Epithelial cell of proximal tubule (primary cell): ENCODE measurements at places on chromosomes 13 and 19.

GRCh38 chr13:20977394-20977793 lies 74.8 kb upstream of the XPO4 start:
- DNase-seq, result no peak

DNA sequence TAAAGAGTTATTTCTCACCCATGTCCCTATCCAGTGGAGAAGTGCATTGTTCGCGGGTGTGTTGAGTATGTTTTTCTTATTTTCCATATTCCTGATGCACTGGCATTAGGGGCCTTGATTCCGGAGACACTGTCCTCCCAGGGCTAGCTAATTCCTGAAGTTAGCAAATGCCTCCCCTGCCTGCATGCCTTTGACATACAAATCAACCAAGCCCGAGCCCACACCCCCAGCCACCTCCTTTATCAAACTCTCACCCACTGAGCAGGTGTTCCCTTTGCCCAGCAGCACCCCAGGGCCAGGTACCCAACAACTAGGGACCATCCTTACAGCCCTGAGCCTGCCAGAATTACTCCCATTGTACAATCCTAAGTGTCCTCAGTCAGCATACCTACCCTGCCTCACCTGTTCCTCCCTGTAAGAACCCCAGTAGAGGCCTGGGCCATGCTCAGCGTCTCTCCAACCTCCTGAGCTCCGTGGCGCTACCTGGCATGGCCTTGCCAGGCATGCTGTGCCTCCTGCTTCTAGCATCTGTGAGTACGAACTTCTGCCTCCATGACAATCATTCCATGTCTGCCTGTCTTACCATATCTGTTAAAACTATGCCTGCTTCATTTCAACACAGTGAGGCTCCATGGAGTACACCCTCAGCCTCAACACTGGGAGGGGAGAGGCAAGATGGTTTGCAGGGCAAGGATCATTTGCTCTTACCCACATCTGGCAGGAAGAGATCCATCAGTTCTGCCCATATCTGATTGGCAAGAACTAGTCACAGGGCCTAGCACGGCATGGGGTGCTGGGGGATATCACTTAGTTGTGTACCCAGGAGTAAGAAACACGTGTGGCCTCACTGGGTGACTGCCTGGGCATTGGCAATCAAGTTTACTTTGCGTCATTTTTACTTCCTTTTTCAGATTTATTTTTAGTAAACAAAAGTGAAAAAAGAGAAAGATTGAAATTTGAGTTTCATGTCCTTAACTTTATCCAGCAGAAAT lies 203.9 kb downstream of the SHISA2 start:
- no peak for DNase-seq

DNA sequence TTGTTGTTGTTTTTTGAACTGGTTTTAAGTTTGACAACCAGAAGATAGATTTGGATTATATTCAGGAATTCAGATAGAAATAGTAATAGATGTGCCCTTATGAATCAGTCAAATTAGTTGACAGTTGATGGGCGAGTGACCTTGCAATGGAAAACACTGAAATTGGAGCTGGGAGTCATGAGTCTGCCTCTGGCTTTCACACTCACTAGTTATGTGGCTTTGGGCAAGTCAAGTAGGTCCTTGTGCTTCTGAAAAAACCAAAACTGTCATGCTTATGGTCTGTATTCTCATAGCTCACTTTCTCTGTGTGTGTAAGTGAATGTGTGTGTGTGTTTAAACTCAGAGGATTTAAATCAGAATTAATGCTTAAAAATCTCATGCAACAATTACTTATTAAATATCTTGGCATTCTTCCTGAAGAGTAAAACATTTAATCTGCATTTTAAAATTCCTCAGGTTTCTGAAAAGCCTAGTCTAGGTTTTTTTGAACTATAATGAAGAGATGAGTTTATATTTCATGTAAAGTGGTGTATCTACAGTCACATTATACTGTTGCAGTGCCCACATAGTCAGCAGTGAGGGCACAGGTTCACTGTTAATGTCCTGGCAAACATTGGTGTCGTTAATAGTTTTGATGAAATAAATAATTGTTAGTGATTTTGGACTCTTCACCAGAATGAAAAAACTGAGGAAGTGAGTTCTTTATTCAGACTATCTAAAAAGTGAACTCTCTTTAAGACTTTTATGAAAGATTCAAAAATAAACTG lies 32.5 kb downstream of the UCHL3 start:
- no peak for DNase-seq

DNA sequence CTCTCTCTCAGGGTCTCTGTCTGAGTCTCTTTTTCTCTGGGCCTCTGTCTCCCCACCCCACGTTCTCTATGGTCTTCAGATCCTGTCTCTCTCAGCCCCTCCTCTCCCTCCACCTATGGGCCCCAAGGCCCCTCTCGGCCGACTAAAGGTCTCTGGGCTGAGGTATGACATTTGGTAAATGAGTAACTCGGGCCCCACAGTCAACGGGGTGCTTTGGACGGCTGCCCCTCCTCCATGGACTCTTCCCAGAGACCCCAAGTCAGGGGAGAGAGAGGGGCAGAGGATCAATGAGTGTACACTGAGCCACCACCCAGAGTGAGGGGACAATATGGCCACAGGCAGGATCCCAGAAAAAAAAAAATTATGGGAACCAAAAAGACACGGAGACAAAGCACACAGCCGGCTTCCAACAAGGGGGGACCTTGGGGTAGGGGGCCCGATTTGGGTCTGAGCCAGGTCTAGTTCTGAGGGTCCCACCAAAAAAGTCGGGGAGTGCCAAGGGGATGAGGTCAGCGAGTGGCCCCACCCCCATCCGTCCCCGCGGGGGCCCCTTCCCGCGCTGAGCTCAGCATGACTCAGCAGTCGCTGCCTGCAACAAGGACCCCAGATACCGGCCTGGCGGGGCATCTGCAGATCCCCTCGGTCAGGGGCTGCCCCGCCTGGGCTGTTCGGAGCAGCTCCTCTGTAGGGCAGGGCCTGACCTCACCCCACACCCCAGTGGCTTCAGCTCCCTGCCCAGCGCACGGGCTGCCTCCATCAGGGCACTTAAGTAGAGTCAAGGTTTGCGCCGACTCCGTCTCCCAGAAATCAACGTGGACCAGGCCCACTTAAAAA lies 1.5 kb upstream of the FTL start:
- DNase-seq, result no peak

- no peak for DNase-seq
Measured at GRCh38 chr13:105466376-105466775, 1069.1 kb downstream of the EFNB2 start.

- DNase-seq, result no peak
Measured at GRCh38 chr13:103540382-103540765, 474.2 kb upstream of the SLC10A2 start.

GRCh38 chr19:46497773-46498172 lies 2.1 kb upstream of the PNMA8B start:
- DNase-seq, result no peak

GRCh38 chr13:99299920-99300341 lies 7.3 kb downstream of the GPR183 start:
- no peak for DNase-seq

GRCh38 chr19:28632371-28633080 lies 580.4 kb downstream of the UQCRFS1 start:
- DNase-seq, result no peak

DNA sequence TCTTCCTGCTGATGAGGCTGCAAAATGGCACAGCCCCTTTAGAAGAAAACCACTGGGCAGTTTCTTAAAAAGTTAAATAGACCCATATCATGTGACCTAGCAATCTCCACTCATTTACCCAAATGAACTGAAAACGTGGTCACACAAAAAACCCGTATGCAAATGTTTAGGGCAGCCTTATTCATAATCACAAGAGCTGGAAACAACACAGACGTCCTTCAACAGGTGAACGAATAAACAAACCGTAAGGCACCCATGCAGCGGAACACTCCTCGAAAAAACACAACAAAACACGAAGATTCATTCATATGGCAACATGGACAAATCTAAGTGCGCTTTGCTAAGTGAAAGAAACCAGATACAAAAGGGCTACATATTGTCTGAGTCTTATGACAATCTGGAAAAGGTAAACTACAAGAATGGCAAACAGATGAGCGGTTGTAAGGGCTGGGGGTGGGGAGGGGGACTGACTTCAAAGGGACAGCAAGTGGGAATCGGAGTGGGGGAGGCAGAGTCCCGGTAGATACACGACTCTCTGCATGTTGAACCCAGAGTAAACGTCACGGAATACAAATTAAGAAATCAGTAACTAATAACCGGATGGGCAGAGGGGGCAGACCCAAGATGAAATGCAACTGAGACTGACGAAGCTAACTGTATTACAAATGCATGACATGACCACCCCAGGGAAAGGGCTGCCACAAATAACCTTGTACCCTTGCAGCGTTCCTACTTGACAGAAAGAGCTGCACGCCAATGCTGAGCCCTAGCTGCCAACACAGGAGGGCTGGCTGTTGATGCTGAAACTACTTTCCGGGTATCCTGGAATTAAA lies 33.4 kb downstream of the MLLT1 start:
- no peak for DNase-seq

DNA sequence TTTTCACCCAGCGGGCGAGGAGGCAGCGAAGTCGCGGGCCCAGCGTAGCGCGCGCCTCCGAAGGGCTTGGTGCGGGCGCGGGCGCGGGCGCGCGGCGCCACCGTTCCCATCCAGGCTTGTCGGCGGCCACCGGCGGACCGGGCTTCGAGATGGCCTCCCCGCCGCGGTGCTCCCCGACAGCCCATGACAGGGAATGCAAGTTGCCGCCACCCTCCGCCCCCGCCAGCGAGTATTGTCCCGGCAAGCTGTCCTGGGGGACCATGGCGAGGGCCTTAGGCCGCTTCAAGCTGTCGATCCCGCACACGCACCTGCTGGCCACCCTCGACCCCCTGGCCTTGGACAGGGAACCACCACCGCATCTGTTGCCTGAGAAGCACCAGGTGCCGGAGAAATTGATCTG lies at the start of gene WDR88:
Gene WDR88, plus strand, starts transcription at position 94 of the 400 bp plus-strand sequence. Its CDS starts 56 bp downstream, at position 150.
- no peak for DNase-seq

DNA sequence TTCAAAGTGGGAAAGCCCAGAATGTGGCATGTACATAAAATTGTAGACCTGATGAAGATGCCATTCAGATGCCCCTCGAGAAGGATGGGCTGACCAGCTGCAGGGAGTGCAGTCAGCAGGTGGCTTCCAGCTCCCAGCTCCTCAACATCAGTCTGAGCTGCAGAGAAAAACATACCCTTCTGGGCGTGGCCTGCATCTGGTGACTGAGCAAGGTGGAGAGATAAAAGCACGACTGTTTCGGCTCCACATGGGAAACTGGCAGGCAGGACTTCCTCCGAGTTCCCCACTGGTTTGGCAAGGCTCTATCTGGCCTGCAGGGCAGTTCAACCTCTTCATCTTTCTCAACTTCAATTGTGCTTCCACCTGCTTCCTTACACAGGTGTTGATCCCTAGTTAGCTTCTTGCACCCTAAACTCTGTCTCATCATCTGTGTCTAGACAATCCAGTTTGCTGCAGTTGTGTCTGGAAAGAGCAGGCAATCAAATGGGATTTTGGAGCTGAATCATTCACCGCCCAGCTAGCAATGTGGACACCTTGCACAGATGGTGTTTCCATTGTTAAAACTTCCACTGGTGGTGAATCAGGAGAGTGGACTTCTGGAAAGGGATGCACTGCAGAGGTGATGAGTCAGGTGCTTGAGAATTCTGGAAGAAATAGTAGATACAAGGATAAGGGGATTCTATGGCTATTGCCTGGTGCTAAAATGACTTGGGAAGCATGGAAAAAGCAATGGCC lies 56.8 kb downstream of the POLR1D start:
- no peak for DNase-seq

- DNase-seq, result no peak
Measured at GRCh38 chr13:46844431-46844830, 47.5 kb upstream of the ESD start.

- no peak for DNase-seq
Measured at GRCh38 chr19:37484406-37485168, 15.4 kb downstream of the ZNF570 start.

DNA sequence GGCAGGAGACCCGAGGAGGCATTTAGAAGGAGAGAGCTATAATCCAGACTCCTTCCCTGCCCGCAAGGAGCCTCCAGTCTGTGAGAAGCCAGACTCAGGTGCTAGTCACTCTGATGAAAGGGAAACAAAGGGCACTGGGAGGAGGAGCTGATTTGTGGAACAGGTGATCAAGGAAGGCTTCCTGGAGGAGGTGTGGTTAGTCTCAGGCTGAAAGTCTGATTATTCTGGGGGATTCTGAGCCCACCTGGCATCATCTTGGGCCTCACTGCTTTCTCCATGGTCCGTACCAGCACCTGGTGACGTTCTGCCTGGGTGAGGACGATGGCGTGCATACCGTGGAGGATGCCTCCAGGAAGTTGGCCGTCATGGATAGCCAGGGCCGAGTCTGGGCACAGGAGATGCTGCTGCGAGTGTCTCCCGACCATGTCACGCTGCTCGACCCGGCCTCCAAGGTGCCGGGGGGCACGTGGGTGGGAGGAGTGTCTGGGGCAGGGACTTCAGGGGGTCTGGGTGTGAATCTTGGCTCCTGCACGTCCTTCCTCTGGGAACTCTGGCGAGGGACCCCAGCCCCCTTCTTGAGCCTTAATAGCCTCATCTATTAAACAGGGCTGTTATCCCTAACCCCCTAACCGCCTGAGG lies 3.9 kb downstream of the EPS8L1 start:
- DNase-seq, result no peak

DNA sequence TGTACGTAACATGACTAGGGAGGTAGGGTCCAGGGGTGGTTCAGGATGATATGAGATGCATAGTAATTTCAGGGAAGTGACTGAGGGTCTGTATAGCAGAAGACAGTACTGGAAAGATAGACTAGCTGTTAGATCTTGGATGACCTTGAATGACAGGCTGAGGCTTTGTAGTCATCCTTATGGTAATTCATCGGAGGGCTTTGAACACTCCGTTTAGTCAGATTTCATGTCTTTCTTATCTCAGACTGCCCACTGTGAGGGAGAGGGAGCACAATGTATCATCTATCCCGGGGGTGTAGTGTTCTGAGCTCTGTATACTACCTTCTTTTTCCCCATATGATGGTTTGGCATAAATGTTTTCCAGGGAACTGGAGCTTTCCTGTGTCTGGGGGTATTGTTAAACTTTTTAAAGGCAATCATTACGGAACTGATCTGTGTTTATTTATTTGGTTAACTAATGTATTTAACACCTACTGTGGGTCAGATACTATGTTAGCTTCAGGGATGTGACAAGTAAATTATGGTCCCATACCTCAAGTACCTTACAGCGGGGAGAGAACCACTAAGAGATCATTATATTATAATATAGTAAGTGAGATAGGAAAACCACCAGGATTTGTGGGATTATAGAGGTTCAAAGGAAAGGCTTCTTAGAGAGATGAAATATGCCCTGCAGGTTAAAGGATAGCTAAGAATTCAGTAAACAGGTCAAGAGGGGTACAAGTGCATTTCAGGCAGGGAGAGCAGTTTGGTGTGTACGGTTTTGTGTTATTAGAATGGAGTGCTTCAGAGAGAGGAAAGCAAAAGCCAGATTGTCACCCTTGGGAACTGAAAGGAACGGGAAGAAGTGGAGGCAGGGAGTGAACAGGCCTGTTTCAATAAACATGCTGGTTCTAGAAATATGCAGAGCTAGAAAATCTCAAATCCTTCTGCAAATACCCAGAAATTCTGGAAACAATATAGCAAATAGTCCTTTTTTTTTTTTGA lies 164.8 kb upstream of the KL start:
- no peak for DNase-seq

GRCh38 chr13:81487151-81487550 lies 1146.2 kb upstream of the SPRY2 start:
- DNase-seq, result no peak

GRCh38 chr19:38411041-38411712 lies 8.3 kb downstream of the FAM98C start:
- DNase-seq, result no peak

- DNase-seq, result no peak
Measured at GRCh38 chr13:64283926-64284325, 2868.3 kb upstream of the PCDH20 start.

GRCh38 chr13:25151626-25152195 lies 20.4 kb downstream of the AMER2 start:
- no peak for DNase-seq
